Skeletal muscle cell (primary cell): ENCODE measurements at places on chromosomes 6 and 20.

DNA sequence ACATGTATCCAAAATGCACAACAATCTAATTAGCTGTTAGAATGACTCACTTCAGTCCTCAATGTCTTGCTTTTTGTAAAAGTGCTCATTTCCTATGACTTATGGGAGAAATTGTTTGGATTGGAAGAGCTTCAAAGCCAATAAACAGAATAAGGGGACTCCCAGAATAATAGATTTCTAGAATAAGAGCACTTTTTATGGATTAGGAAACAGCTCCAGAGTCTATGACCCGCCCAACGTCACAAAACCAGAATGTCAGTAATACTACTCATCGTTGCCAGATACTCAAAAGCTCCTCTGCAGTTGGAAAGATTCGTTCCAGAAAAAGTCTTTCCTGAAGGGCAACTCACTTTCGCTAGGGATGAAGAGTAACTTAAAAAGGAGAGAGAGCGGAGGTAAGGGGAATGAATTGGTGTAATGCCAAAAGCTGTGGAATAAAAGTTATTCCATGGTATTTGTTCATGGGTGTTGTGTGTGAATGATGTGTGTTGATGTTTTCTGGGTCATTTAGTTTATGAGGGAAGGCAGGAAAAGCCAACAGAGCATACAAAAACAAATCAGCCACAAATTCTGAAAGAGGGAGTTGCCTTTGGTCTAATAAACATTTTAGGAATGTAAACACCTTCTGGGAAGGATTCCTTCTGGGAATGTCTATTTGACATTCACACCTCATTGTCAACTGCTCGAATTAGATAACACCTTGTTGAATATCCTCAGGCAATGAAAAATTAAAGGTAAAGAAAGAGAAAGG lies 64.6 kb downstream of the SYNE1 start:
- peak; percentile 20 for DNase-seq

- DNase-seq, result no peak
Observed at GRCh38 chr20:55533632-55534031, 471.7 kb downstream of the CBLN4 start.

GRCh38 chr6:108175592-108176279 lies 9.9 kb downstream of the NR2E1 start:
- no peak for DNase-seq

GRCh38 chr6:56570413-56571359 lies 72.0 kb downstream of the DST start:
- no peak for DNase-seq

DNA sequence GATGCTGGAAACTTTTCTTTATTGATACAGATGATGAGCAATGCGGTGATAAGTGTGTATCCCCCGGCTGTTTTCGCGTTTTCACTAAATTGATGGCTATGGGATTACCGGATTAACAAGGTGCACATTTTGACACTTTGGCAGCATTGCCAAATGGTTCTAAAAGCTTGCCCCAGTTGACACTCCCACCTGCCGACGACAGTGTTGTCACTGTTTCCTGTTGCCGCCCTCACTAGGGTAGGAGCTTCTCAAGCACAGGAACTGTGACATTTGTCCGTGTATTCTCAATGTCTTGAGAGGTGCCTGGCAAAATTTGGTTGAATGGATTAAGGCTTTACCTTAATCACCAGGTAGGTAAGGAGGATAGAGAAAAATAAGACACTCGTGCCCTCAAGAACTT lies 9.8 kb upstream of the MAPK13 start:
- DNase-seq, result no peak

DNA sequence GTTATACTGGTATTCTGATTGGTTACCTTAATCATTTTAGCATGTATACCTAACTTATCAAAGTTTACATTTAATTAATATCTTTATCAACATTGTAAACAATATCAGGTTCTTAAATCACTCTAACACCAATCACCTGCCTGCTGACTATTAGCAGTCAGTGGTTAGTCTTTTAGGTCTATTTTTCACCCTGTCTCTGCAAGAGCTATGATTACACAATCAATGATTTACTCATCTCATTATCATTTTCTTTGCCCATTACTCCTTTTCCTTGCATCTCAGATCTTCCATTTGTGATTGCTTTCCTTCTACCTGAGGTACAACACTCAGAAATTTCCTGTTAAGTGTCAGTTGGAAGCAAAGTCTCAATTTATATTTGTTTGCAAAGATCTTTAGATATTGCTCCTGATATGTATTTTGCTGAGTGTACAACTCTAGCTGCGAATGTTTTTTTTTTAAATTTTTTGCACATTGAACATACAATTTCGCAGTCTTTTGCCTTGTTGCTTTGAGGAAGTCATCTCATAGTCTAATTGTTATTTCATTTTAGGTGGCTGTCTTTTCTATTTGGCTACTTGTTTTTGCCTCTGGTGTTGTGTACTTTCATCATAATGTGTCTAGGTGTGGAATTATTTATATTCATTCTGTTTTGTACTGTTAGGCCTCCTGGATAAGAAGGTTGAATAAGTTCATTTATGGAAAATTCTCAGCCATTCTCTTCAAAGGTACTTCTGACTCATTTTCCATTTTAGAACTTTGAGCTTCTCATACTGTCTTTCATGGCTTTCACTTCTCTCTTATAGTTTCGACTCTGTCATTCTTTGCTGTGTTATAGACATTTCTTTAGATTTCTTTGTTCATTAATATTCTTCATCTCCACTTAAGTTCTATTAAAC lies 104.9 kb upstream of the CEP162 start:
- no peak for DNase-seq

DNA sequence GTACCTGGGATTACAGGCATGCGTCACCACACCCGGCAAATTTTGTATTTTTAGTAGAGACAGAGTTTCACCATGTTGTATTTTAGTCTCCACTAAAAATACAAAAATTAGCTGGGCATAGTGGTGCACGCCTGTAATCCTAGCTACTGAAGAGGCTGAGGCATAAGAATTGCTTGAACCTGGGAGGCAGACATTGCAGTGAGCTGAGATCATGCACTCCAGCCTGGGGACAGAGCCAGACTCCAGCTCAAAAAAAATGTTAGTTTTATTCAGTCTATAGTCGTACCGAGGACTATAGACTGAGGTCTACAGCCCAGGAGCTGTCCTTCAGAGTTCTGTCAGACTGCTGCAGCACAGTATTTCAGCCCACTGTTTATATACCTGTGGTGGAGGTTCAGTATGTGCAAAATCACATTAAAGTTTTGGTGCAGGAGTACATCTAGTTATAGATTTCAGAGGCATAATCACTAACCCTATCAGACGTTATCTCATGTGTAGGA lies 3.6 kb upstream of the CASP8AP2 start:
- no peak for DNase-seq

GRCh38 chr20:63145156-63145555 lies 70.8 kb downstream of the YTHDF1 start:
- DNase-seq, result no peak

DNA sequence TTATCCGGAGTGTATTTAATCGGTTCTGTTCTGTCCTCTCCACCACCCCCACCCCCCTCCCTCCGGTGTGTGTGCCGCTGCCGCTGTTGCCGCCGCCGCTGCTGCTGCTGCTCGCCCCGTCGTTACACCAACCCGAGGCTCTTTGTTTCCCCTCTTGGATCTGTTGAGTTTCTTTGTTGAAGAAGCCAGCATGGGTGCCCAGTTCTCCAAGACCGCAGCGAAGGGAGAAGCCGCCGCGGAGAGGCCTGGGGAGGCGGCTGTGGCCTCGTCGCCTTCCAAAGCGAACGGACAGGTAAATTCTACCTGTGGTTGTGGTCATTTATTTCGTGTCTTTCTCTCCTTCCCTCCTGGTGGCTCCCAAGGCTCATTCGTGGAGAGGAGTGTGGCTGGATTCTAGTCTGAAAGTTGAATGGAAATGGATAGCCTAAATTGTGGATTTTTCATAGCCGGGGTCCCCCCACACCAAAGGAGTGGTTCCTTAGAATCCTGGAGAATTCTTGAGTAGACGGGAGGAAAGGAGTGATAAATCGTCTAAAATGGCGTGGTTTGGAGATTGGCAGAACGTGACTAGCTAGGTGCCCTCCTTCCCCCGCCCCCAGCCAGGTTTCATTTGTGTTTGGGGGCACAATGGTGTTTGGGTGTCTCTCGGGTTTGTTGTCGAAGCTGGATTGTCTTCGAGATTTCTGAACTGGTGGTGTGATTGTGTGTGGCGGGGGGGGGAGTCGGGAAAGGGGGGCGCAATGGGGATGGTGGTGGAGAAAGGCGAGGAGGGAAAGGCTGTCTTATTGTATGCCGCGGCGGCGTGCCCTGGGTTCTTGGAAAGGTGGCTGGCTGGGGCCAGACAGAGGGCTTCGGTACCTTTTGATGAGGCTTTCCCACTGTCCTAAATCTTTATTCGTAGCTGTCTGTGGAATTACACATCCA lies 673 bp downstream of the MARCKS start:
- no peak for DNase-seq

DNA sequence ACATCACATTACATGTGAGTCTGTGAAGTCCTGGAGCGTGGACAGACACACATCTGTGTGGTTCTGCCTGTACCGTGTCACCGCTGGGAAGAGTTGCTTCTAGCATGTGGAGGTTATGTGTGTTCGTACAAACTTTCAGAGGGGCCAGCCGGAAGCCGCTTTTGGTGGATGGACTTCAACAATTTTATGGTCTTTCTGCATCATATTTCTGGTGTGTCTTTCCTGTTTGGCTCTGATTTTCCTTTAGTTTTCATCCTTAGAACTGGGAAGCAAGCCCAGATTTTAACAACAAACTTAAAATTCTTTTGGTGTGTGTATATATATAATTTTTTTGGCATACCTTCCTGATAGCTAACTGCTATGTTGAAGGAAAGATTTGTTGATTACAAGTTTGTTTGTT lies 71.2 kb downstream of the TIAM2 start:
- no peak for DNase-seq

DNA sequence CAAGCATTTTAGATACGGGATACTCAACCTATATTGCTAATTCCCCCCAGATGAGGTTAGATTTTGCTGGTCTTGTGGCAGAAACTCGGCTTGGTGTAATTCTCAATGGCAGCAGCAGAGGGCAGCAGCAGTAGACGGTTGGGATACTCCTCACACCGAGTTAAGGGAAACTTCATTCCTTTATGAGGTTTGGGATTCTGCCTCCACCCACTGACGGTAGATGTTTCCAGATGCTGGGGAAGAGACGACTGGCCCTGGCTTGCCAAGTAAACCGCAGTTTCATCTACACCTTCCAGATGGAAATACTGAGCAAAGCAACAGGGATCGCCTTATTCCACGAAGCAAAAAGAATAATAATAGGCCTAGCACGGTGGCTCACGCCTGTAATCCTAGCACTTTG lies 8.2 kb upstream of the TBC1D7 start:
- DNase-seq, result peak; percentile 65

- no peak for DNase-seq
Observed at GRCh38 chr6:21869085-21869771, 275.7 kb downstream of the SOX4 start.

GRCh38 chr6:130020073-130020906 lies 1.9 kb downstream of the L3MBTL3 start:
- DNase-seq, result no peak

GRCh38 chr6:163427498-163428254 lies 13.2 kb downstream of the QKI start:
- no peak for DNase-seq

DNA sequence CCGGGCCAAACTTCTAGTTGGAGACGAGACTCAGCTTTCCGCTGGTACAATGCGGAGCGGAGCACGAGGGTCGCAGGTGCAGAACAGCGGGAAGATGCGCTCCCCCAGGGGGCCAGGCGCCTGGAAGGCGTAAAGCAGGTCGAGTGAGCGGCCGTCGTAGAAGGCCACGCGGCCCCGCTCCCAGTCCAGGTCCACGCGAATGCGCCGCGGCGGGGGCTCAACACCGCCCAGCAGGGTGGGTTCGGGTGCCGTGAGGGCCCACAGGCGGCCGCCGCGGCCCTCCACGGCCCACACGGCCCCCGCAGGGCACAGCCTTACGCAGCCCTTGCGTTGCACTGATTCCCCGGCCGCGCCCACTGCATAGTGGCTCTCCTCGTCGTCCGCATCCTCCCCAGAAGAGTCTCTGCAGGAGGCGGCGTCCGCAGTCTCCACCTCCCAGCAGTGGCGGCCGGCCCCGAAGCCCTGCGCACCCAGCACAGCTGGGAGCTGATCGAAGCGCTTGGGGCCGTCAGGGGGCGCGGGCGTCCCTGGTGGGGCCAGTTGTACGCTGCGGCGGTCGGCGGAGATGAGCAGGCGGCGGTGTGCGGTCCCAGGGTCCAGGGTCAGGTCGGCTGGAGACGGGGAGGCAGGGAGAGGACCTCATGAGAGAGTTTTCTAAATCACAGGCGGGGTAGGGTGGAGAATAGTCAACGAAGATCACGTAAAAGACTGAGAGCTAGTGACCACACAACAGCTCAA lies 4.3 kb downstream of the PPP1R11 start:
- DNase-seq, result no peak

DNA sequence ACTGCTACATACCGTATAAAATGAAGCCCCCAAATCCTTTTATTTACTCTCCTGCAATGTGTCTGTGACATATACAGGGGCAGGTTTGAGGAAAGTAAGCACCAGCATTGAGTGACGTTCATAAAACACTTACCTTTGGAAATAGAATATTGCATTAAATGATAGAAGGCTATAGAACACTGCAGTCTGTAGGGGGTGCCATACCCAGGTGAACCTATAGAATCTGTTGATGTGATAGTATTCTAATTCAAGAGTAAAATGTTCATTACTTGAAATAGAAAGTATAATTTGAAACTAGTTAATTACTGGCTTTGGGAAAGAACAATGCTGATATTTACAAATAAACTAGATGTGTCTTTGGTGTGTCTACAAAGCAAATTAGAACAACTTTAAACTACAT lies 47.0 kb upstream of the PRL start:
- no peak for DNase-seq

DNA sequence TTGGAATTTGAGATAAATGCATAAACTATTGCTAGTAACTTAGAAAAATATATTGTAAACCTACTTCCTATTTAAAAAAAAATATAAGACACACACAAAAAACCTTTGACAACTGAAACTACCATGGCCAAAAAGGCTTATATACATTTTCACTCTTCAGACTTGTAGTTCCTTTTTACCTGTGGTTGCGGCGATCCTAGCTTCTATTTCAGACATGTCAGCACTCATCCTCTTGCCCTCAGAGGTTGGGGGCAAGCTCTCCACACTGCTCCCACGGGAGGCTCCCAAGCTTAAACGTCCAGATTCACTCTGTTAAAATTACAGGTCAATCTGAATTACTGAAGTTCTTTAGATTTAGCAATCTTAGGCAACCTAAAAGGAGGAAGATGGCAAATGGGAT lies 39.8 kb downstream of the MAP3K7 start:
- DNase-seq, result no peak

- no peak for DNase-seq
Observed at GRCh38 chr6:40685862-40686261, 98.7 kb upstream of the LRFN2 start.

DNA sequence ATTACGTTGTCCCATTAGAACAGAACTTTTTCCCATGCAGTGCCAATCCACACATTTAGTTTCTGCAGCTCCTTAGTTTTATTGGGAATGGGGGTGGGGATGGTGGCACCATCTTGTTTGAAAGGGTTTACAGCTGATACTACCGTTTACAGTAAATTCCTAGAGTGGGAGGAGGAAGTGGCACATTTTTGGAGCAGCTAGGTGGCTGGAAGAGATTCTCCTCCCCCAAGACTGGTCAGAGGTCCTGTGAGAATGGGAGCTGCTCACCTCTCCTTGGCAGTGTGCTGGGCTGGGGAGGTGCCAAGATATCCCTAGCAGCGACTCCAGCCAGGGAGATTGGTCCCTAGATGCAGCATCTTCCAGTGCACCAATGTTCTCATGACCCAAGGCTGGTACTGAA lies 12.4 kb upstream of the CCN6 start:
- no peak for DNase-seq
